ENCODE measurements at places on chromosomes 16 and 17. TPM values are rescaled to one million over a fixed set of nuclear protein-coding genes. Genes with fewer than 3 reads are reported as not detected.

The TMEM88 gene
- 0.22 TPM for total RNA-seq

The CTRB1 gene
- total RNA-seq: not detected

The CPHXL2 gene
- total RNA-seq: not detected

The DPEP3 gene
- not detected for total RNA-seq

The CA5A gene
- not detected for total RNA-seq

The AIPL1 gene
- total RNA-seq: not detected

The MAPT gene
- 0.75 TPM for total RNA-seq

The SHISA9 gene
- total RNA-seq: under 0.01 TPM

The NAA38 gene
- total RNA-seq: 81.0 TPM

The METTL2A gene
- 26.5 TPM for total RNA-seq

The CACNG3 gene
- not detected for total RNA-seq

The ORC6 gene
- total RNA-seq: 23.1 TPM

The BEAN1 gene
- 0.12 TPM for total RNA-seq

The PABPN1L gene
- not detected for total RNA-seq

The KDM6B gene
- total RNA-seq: 7.5 TPM

The GCGR gene
- total RNA-seq: not detected

The HSD17B2 gene
- total RNA-seq: not detected

The ADORA2B gene
- total RNA-seq: 13.6 TPM

The KRT12 gene
- not detected for total RNA-seq

The TBL3 gene
- total RNA-seq: 57.5 TPM

The RAB40C gene
- 18.0 TPM for total RNA-seq
